ENCODE measurements at places on chromosomes 12 and 14.
A peak's percentile ranks its signal among the peaks of the same experiment; 100 is the strongest.

- no peak for DNase-seq
Measured at GRCh38 chr14:104373855-104374717, 205.5 kb upstream of the C14orf180 start.

DNA sequence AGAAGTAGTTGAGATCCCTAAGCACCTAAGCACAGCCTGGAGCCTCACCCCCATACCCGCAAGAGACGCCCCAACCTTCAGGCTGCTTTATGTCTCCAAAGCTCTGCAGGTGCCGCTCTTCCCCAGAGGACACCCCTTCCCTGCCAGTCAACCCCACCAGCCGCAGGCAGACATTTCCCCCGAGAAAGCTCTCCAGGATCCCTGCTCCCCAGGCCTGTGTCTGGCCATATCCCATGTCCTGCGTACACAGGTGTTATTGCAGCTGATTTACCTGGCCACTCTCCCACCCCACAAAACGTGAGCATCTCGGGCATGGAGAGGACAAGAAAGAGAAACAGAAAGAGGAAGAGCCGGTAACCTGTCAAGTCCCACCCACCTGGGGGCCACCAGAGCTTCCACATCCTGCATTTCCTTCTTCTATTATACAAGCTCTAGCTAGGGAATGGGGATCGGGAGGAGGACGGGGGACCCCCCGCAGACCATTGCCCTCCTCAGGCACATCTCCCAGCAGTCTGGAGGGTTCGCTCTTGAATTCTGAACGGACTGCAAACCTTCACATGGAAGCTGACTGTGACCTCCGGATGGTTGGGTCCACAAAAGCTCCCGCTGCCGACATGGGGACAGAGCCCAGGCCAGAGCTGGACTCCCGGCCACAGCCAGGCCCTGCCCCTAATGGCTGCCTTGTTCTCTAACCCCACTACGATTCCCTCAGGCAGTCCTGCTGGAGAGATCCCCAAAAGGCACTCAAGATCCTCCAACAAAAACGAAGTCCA lies 17.6 kb downstream of the CCDC88C start:
- no peak for DNase-seq

- no peak for DNase-seq
Measured at GRCh38 chr14:54177019-54177418, 219.8 kb upstream of the CDKN3 start.

- peak; percentile 64 for DNase-seq
Measured at GRCh38 chr14:103629503-103630121, 601 bp downstream of the KLC1 start.

DNA sequence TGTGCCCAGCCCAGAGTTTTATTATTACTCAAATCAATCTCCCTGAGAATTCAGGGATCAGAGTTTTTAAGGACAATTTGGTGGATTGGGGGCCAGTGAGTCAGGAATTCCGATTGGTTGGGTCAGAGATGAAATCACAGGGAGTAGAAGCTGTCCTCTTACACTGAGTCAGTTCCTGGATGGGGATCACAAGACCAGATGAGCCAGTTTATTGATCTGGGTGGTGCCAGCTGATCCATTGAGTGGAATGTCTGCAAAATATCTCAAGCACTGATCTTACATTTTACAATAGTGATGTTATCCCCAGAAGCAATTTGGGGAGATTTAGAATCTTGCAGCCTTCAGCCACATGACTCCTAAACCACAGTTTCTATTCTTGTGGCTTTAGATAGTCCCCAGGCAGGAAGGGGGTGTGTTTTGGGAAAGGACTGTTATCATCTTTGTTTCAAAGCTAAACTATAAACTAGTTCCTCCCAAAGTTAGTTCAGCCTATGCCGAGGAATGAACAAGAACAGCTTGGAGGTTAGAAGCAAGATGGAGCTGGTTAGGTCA lies 89.1 kb upstream of the CNOT2 start:
- DNase-seq: no peak

- DNase-seq: no peak
Measured at GRCh38 chr12:32117316-32117715, 10.7 kb downstream of the BICD1 start.

- DNase-seq: no peak
Measured at GRCh38 chr12:57875753-57876547, 29.4 kb upstream of the CTDSP2 start.

GRCh38 chr14:95321693-95322455 lies 2.2 kb upstream of the CLMN start:
- no peak for DNase-seq

DNA sequence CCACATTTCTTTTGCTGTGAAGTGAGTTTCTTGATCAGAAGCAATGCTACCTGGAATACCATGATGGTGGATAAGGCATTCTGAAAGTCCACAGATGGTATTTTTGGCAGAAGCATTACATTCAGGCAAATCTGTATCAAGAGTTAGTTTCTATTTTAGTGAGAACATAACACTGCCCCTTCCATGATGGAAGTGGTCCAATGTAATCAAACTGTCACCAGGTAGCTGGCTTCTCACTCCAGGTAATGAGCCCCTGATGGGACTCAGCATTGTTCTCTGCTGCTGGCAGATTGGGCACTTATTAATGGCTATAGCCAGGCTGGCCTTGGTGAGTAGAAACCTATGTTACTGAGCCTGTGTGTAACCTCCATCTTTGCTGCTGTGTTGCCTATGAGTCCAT lies 80.7 kb downstream of the KCNA5 start:
- no peak for DNase-seq

DNA sequence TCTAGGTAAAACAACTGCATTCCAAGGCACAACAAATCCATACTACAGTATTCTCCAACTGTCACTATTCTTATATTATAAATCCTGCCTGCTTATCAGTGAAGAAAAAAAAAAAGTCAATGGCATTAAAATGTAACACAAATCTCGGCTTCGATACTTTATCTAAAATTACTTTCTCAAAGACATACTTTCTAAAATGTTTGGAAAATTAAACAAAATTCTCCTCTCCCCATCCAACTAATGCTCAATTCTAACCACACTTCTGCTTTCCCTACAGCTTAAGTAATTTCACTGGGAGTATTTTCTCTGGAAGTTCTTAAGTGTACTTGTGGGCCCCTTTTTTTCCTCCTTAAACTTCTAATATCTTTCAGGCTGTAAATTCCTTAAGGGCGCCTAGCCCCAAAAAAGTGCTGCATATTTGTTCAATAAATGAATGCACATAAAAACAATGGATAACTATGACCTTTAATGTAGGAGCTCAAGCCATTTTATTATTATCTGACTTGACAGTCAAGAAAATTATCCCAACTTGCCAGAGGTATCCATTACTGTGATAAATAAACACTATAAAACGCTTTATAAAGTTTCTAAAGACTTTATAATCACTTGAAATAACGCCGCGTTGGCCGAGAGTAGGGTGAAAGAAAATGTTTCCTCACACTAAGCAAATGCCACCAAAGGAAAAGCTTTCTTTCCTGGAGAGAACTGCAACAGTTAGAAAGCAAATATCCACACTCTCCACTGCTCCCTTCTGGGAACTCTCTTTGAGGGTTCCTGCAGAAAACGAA lies 977 bp downstream of the HEATR5A start:
- no peak for DNase-seq

DNA sequence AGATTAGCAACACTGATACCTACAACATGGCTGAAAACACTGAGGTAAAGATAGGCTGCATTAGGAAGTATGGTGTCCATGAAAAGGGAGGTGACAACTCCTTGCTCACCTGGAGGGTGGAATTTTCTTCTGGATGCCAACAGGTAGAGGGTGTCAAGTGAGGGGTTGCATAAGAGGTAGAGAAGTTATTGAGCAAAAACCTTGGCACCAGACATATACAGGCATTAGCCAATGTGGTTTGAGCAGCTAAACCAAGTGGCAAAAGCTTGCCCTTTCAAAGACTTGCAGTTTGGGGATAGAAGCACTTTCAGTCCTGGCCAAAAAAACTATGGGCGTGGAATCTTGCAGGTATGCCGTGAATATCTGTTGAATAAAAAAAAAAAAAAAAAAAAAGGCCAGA lies 3.8 kb downstream of the RITA1 start:
- DNase-seq: no peak

GRCh38 chr12:5473076-5473782 lies 41.3 kb downstream of the NTF3 start:
- DNase-seq: no peak

GRCh38 chr14:92658684-92659083 lies 89.7 kb downstream of the LGMN start:
- no peak for DNase-seq

DNA sequence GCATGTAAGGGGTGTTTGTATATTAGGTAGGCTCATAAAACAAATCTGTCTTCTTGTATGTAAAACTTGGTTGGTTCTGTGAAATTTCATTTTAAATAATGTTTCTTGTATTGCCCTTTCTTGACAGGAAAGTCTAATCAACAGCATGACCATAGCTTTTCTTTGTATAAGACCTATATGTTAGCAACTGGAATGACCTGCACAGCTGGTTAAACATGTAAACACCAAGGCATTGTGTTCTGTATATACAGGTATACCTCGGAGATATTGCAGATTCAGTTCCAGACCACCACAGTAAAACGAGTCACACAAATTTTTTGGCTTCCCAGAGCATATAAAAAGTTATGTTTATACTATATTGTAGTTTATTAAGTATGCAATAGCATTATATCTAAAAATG lies 183.6 kb downstream of the ERC1 start:
- DNase-seq: no peak

- no peak for DNase-seq
Measured at GRCh38 chr12:106583242-106584103, 669 bp downstream of the RFX4 start.

DNA sequence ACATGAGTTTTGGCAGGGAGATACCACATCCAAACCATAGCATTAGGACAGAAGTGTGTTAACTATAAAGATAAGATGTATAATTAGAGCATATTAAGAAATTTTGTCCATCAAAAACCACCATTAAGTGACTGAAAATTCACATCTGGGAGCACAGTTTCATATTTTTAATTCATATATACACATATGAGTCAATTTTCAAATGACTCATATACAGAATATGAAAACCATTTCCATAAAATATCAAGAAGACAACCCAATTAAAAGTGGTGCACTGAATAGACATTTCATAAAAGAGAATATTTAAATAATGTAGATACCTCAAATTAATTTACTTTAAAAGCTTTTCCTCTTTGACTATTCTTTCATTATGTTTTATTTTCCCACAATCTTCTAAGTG lies 25.3 kb downstream of the MUCL1 start:
- DNase-seq: no peak

GRCh38 chr12:15230751-15231150 lies 9.5 kb upstream of the RERG start:
- DNase-seq: no peak

- DNase-seq: peak; percentile 45
Measured at GRCh38 chr14:22531451-22532344, 57.3 kb downstream of the DAD1 start.

- DNase-seq: no peak
Measured at GRCh38 chr14:48665077-48665784, 920.9 kb downstream of the RPS29 start.

- DNase-seq: no peak
Measured at GRCh38 chr12:14769466-14769968, 33.8 kb downstream of the WBP11 start.
